ENCODE measurements at places on chromosomes 12 and 14.

GRCh38 chr12:113929312-113929989, 36.7 kb downstream of the RBM19 start:
- no peak for DNase-seq

GRCh38 chr12:132239392-132239791, 90.0 kb downstream of the GALNT9 start:
- no peak for DNase-seq

DNA sequence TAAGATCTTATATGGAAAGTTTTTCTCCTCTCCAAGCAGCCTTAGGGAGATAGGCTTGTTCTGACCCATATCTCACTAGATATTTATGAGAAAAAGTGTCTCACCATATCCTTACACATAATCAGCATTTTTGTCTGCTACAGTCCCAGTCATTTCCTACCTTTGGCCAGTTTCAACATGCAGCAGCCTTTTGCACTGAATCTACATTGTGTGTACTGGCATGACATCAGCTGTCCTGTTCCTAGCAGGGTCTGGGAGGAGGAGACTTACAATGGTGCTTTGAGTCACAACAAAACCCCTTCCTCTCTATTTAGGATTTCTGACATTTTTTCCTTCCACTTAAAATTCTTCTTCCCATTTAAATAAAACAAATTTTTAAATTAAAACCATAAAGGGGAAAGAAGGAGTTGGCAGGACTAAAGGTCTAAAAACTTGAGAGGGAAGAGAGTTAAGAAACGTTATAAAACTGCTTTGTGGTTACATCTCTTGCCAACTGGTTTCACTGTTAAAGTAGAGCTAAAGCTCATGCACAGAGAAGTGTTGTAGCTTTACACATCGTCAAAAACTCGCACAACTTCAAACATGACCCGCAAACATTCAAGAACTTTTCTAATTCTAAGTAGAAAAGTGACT, 53.3 kb upstream of the CERS5 start:
- no peak for DNase-seq

DNA sequence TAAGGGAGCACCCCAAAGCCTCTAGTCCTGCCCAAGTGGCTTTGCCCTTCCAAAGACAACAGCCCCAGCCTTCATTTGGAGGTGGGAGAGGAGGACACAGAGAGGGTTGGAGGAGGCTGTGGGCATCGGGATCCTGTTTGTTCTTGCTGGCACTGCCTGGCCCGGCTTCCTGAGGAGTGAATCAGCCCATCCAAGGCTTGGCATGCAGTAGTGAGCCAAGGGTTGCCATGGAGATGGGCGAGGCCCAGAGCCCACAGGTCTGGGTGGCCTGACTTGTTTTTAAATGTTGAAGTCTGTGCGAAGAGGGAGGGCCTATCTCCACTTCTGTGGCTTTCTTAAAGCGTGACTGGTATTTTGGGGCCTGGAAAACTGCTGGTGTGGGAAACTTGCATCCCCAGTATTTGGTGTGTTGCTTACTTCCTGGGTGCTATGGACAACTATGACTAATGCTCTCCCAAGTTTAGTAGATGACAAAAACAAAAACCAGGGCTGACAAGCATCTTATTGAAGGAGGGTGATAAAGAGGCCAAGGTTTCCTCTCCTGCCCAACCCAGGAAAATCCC, 15.8 kb downstream of the CD9 start:
- DNase-seq = no peak

- DNase-seq = no peak
Measured at GRCh38 chr14:32370714-32371113, 41.6 kb downstream of the AKAP6 start.

DNA sequence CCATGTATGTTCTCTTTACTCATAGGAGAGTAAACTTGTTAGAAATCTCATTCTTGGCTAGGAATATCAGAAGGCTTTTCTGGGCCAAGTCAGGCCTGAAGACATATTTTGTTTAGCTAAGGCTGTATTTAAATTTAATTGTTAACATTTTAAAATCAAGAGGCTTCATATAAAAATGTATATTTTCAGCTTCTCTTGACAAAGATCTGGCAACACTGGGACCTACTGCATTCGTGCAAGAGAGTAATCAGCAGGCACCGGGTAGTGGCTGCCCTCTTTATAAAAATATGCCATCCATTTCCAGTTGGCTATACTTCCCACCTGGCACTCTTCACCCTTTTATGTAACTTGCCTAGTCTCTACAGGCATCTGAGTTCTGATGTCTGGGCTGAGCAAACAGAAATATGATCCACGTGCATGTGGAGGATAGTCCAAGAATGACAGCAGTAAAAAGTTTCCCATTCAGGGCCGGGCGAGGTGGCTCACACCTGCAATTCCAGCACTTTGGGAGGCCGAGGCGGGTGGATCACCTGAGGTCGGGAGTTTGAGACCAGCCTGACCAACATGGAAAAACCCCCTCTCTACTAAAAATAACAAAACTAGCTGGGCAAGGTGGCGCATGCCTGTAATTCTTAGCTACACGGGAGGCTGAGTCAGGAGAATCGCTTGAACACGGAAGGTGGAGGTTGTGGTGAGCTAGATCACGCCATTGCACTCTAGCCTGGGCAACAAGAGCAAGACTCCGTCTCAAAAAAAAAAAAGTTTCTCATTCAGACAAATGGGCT, 2.0 kb upstream of the SOS2 start:
- no peak for DNase-seq

DNA sequence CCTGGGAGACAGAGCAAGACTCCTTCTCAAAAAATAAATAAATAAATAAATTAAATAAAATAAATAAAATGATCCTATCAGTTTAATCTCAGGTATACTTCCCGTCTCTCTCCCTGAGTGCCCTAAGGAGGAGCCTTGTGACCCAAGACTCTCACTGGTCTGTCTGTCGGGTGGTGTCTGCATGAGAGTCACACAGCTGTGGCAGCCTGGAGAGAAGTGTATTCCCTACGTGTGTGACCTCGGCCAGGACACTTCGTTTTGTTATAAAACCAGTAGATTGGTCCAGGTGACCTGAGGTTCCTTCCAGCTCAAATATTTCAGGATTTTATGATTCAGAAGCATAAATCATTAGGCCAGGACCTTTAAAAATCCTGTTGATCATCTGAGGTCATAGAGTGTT, 4.8 kb downstream of the SYNE3 start:
- no peak for DNase-seq

- no peak for DNase-seq
Measured at GRCh38 chr14:26636561-26636960, 38.7 kb upstream of the NOVA1 start.

- DNase-seq = no peak
Measured at GRCh38 chr14:71374989-71375388, 467.7 kb downstream of the PCNX1 start.

DNA sequence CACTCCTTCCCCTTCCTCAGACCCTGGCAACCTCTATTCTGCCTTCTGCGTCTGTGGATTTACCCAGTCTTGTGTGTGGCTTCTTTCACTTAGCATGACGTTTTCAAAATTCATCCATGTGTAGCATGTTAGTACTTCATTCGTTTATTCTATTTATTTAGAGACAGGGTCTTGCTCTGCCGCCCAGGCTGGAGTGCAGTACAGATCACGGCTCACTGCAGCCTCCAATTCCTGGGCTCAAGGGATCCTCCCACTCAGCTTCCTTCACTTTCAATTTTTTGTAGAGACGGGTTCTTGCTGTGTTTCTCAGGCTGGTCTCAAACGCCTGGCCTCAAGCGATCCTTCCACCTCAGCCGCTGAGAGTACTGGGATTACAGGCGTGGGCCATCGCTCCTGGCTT, 37.0 kb downstream of the B4GALNT3 start:
- no peak for DNase-seq

DNA sequence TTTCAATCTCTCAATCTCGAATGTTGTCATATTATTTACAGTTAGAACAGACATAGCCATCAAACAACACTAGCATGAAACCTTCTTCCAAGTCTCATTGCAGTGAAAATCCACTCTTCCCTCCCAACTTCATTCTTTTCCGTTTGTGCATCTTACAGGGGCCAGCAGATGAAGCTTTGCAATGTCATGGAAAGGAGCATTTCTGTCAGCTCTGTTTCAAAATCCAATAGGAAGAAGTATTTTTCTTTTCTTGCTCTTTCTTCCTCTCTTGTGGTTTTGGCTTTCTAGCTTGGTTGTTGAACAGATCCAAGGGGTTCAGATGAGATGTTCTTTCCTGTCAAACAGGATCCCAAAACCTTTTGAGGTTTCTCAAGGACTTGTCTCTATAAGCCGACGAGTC, 416.6 kb downstream of the AEBP2 start:
- no peak for DNase-seq

DNA sequence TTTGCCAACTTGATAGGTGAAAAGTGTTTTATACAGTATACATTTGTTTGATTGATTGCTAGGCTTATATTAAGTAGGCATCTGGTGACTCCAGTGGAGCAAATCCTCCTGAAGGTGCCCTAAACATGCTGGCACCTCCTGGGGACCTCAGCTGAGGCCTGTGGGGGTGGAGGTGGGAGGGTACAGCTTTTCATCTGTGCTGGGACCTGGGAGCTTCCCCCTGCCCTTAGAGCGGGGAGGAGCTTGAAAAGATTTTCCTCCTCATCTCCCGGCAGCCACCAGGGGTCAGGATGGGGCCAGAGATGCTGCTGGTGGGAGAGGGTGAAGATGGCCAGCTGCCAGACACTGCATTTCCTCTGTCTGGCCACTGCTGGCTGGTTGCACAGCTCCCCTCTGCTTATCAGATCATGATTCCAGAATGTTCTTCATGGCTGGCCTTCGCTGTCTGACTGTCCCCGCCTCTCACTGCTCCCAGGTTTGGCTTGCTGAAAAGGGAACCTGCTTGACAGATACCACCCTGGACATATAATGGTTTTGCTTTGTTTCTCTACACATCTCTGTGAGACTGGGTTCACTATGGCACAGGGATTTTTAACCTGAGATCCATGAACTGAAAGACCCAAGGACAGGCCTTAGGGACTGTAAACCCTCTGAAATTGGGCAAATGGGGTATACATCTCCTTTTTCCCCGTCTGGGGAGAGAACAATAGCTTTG, 10.5 kb upstream of the JPH4 start:
- DNase-seq = no peak

DNA sequence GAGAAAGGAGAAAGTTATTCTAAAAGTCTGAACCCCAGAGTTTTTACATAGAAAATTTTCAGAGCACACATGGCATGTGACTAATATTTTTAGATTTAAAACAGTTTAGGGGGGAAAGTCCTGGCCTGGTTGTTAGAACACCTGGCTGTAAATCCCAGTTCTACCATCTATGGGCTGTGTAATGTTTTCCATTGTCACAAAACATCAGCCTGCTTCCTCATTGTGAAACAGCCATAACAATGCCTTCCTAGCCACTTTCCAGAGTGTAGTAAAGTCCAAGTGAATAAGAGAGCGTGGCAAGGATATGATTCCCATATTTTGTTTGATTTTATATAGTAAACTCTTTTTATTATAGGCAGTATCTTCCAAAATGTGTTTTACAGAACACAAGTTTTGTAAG, 310.0 kb upstream of the DCN start:
- no peak for DNase-seq

DNA sequence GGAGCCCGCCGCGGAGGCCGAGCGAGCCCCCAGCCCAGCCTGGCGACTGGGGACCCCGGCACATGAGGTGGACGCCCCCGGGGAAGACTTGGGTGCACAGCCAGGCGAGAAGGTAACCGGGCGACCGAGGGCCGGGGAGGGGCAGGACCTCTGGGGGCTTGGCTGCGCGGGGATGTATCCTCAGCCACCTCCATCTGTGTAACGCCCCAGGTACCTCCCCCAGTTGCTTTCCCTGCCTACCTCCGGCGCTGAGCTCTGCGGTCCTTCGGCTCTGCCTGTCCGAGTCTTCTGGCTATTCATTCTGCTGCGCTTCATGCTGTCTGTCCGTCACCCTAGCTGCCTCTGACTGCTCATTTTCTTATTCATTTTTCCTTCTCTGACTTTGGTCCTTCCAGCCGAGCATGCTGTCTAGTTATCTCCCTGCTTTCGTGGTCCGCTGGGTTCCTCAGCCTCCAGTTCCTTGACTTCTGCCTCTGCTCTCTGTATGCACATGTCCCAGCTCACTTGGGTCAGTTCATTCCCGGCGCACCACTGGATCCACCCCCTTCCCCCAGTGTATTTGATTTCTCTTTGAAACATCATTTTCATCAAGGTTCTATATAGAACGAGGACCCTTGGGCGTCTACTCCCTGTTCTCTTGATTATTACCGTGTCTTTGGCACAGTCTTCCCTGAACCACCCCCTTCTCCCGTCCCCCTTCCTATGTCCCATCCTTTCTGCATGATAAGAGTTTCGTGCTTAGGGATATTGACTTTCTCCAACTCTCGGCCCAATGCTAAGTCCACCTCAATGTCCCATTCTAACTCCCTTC, 612 bp downstream of the PHC1 start:
- no peak for DNase-seq

DNA sequence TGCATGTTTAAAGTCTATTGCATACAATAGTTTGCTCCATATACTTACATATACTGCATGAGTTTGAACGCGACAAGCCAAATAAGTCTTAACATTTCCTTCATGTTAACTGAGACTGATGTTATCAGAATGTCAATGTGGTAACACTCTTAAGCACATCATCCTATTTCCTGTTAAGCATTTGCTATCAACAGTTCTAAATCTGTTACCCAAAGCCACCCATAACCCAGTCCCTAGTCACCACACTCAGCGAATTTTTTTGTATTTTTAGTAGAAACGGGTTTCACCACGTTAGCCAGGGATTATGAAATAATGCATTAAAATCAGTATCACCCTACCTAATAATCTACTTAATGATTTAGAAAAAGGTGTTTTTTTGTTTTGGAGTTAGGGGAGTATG, 39.4 kb downstream of the HNRNPC start:
- no peak for DNase-seq

DNA sequence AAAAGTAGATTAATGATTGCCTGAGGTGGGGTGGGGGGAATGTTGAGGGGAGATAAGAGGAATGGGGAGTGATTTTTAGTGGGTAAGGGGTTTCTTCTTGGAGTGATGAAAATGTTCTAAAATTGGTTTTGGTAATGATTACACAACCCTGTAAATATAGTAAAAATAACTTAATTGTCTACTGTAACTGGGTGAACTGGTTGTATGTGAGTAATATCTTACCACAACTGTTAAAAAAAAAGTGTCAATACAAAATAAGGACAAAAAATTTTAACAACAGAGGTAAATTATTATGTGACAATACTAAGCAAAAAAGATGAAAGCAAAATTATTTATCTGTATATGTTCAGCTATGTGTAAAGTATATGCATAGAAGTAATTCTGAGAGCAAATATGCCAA, 86.3 kb upstream of the RASSF8 start:
- no peak for DNase-seq

- DNase-seq = no peak
Measured at GRCh38 chr12:124321556-124322270, 26.8 kb downstream of the RFLNA start.
